ENCODE measurements at places on chromosomes 11 and 22.

- DNase-seq: no peak
Measured at GRCh38 chr11:116835042-116835772, 2.2 kb downstream of the APOA1 start.

- no peak for DNase-seq
Measured at GRCh38 chr11:134164490-134165370, 59.0 kb downstream of the NCAPD3 start.

- no peak for DNase-seq
Measured at GRCh38 chr22:22692707-22693530, 48.5 kb downstream of the GGTLC2 start.

DNA sequence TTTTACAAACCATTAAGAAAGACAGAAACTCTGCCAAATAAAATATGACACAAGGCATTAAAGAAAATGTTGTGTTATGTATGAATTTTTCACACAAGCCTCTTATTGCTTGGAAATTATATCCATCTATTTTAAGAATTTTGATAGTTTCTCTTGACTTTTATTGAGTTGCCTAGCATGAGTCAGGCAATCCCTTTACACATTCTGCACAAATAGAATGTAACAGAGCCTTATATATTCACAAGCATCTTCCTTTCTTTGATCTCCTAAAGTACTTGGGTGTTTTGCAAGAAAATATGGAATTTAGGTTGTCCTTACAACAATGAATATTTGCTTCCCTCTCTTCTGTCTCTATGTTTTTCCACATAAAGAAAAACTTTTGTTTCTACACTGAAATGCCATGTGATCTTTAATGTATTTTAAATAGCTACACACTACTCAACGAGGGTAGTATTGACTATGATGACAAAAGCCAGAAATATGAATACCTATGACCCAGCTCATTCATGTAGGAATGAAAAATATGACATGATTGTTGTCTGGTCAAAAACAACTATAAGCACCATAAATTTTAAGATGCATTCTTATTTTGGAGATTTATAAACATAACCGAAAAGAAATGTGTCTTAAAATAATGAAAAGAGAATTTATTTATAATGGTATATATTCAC, 398.8 kb downstream of the GUCY1A2 start:
- no peak for DNase-seq

- peak; percentile 37 for DNase-seq
Measured at GRCh38 chr11:90220391-90220790, 2.5 kb downstream of the CHORDC1 start.

DNA sequence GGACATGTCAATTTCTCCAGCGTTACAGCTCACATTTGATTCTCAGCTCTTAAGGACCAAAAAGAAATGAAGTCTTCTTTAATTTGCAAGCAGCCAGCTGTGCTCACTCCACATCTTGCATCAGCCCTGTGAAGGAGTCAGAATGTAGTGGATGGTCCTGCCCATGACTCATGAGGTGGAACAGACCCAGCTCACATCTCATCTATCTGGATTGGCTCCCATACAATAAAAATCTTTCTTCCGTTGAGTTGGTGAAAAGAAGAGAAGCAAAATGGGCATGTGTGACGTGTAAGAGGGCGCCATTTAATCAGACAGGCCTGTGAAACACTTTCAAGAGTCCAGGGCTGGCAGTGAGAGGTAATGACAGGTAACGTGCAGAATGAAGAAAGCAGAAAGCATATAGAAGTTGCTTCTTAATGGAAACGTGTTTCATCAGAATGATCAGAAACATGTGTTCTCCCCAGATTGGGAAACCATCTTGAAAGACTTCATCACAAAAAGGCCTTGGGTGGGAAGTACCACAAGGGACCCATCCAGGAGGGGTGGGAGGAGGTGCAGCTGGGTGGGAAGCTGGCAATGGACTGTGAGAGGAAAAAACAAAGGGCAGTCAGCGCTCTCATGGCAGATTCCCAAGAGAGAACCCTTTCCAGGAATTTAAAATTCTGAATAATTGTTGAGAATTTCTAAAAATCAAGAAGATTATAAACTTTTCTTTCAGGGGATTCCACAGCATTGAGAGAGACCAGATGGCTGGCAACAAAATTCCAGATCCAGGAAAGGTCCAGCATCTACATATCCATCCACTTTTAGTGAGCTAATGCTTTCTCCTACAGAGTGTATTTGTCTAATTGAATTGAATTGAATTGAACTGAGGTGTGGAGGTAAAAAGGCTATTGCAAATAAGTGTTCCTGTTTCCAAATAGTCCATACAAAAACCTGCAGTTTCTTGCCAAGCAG, 57.0 kb downstream of the ETS1 start:
- DNase-seq: peak; percentile 97

GRCh38 chr11:10492084-10492483, 37.0 kb downstream of the AMPD3 start:
- no peak for DNase-seq

- no peak for DNase-seq
Measured at GRCh38 chr11:121041072-121041471, 17.2 kb downstream of the TBCEL start.
